NB4 (cell line): ENCODE measurements at places on chromosomes 2 and 18.

DNA sequence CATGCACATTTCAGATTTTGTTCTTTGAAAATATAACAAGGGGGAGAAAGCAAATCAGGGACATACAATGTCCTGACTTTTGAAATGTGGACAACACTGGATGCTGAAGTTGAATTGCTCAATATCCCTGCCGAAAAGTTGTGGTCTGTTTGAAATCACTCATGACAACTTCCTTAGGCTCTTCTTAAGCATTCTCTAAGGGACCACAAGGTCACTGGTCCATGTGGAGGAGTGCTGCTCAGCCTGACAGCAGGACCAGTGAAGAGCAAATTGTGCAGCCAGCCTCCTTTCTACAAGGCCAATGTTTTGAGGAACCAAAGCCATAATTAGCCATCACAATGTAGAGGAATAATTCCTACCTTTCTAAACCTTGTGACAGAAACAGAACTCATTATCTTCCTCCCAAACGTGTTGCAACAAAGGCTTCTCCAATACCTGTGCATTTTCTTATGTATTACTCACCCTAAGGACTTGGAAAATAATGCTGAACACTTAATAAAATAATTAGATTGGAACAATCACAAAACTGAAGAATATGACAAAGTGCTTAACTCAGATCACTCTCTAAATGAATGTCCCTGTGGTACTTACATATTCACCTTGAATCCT is 1477.6 kb upstream of the NXPH2 start:
- DNase-seq, result peak; percentile 45

GRCh38 chr2:1586923-1587840 is 157.1 kb downstream of the PXDN start:
- DNase-seq, result no peak

DNA sequence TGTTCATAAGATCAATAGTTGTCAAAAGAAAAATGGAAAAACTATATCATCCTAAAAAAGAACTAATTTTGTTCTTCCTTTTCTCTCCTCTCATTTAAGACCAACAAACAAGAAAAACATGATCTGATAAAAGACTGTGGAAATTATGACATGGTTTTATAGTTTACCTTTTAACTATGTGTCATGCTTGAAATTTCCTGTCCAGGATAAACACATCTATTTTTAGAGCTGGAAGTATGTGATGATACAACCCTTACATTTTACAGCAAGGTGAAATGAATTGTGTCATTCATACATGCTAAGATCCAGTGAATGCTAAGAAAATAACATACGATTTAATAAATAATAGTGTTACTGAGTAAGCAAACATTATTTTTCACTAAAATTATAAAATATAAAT is 89.9 kb downstream of the GULP1 start:
- no peak for DNase-seq

- no peak for DNase-seq
Measured at GRCh38 chr2:177058747-177059146, 153.8 kb upstream of the HNRNPA3 start.

- DNase-seq, result peak; percentile 18
Measured at GRCh38 chr2:28475088-28475595, 20.7 kb upstream of the PLB1 start.

GRCh38 chr2:69345434-69345833 is 41.6 kb downstream of the GFPT1 start:
- peak; percentile 48 for DNase-seq

DNA sequence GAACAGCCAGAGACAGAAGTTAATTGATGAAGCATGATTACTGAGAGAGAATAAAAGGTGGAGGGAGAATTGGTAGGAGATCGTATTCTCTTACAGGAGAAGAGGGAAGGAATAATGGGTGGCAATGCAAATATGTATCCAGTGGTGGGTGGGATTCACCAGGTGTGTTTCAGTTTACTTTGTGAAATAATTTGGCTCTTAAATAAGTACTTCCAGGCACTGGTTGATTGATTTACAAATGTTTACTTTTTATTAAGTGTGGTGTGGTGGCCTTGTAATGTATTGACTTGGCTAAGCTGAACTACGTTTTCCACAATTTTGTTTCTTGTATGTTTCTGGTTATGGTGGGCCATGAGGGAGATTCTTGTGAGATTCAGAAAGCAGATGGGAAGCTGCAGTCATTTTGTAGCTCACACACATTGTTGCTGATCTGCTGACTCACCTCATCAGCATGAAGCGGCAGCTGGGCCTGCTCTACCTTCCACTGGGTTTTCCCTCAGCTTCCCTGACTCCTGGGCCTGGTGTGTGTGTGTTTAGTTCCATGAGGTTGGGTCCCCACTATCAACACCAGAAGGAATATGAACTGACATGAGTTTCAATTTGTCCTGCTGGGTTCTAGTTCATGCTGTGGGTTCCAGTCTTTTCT is 32.6 kb downstream of the MYL12B start:
- DNase-seq, result no peak

- no peak for DNase-seq
Measured at GRCh38 chr18:31634331-31634713, 42.6 kb downstream of the TTR start.

GRCh38 chr18:27004056-27004829 is 138.7 kb upstream of the AQP4 start:
- DNase-seq, result peak; percentile 15

DNA sequence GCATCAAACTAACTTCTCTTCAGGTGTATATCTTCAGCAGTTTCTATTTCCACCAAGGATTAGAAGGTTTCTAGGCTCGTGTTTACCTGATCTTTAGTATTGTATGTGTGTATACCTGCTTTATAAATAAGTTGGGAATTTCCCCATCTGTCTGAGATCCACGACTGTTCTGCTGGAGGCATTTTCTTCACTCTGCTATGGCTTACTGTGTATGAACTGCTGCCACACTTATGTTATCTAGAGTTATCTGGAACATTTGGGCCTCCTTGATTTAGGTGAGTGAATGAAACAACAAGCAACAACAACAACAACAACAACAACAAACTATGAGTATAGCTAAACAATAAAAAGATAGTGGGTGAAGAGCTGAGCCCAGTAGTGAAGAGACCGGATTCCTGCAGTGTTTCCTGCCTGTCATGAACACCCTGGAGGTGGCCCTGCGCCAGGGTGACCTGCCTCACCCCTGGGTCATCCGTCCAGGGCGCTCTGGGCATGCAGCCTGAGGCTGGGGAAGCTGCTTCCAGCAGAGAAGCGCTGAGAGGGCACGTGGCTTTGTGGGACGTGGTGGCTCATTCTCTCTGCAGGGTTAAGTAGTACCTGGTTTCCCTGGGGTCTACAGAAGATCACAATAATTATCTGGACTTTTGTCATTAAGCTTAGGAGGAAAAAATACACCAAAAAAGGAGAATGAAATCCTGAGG is 56.1 kb upstream of the GATA6 start:
- no peak for DNase-seq

DNA sequence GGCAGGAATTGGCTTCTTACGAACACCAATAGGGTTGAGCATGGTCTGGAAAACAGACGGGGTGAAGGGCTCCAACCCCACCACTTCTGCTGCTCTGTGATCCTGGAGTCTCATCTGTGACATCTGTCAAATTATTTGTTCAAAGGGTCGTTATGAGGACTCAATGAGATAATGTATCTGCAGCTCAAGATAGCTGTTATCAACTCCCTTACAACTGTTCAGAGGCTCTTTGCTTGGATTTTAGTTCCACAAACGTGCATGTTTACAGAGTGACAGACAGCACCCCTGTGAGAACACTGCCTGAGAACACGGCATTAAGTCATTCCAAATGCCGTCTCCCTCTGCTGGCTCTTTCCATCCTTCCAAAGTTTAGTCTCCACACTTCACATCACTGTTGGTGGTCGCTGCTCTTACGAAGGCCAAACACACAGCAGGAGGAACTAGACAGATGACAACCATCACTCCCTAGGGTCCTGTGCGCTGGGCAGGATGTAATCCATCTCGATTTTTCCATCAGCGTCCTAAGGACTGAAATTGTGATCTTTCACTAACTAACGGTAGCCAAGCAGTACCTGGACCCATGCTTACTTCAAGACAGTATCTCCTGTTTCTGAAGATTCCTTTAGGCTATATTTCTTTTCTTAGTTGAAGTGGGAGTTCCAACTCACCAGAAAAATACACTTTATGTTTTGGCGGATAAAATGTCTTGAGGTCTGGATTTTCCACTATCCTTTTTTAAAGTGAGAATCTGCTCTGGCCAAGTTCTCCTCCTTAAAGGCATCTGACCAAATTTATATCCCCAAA is 220.3 kb downstream of the ANAPC1 start:
- DNase-seq, result no peak

DNA sequence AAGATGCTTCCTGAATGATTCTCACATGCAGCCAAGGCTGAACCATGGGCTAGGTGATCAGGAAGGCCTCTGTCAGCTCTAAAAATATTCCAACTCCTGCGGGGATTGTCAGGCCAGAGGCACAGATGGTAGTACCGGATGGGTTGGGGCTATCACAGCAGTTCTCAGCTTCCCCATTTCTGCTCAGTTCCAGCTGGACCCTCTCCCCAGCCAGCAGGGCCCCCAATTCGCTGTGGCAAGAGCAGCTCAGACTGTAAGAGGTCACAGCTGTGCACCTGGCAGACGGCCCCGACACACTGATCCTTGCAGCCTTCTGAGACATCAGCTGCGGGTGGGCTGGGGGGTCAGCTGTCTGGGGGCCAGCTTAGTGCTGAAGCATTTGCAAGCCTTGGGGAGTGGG is 43.6 kb upstream of the TCF7L1 start:
- no peak for DNase-seq

DNA sequence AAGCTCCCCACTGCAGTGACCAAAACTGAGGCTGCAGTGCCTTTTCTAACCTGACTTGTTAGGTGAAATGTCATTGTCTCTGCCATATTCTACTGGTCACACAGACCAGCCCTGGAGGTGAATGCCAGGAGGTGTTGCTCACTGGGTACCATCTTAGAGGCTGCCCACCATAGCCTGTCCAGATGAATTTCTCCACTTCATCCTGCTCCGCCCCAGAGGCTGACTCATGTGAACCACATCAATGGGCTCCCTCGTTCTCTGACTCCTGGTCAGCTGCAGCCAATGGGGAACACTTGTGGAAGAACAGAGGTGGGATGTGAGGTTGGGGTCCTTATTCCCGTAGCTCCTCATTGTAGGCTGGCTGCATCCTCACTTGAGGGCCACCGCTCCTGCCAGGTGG is 3.4 kb upstream of the NARS1 start:
- DNase-seq, result no peak

- DNase-seq, result peak; percentile 2
Measured at GRCh38 chr2:192357217-192357616, 162.5 kb upstream of the TMEFF2 start.

- DNase-seq, result no peak
Measured at GRCh38 chr2:88054782-88055370, 707 bp downstream of the KRCC1 start.

GRCh38 chr2:152762202-152762601 is 43.8 kb downstream of the ARL6IP6 start:
- no peak for DNase-seq

DNA sequence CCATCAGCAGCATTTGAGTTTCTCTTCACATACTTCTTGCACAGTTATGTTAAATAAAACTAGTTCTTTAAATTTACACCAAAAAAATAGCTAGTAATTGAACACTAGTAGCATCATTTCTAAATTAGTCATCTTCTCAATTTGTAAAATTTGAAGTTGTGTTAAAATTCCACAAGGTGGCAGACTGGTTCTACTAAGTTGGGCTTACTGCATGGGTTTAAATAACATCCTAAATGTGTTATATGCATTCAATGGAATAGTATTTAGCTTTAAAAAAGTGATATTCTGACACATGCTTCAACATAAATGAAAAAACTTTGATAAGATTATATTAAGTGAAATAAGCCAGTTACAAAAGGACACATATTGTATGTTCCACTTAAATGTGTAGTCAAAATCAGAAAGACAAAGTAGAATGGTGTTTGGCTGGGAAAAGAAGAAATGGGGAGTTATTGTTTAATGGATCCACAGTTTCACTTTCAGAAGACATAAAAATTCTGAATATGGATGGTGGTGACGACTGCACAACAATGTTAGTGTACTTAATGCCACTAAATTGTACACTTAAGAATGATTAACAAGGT is 28.7 kb upstream of the RPRD1A start:
- DNase-seq, result peak; percentile 69

GRCh38 chr18:62745089-62745751 is 29.9 kb downstream of the PHLPP1 start:
- DNase-seq, result no peak

DNA sequence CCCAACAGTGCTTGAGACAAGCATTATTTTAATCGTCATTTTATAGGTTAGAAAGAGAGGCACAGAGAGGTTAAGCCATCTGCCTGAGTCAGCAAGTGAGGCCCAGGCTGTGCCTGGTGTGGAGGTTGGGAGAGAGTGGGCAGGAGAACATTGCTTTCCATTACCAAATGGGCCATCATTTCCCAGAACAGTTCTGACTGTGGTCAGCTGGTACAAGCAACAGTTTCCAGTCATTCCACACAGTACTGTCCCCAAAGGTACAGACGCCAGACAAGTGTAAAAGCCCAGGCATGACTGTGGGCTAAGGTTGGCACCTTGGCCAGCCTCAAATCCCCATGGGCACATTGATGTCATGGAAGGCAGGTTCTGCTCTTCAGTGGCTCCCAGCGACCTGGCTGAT is 98.2 kb upstream of the LCLAT1 start:
- DNase-seq, result no peak

DNA sequence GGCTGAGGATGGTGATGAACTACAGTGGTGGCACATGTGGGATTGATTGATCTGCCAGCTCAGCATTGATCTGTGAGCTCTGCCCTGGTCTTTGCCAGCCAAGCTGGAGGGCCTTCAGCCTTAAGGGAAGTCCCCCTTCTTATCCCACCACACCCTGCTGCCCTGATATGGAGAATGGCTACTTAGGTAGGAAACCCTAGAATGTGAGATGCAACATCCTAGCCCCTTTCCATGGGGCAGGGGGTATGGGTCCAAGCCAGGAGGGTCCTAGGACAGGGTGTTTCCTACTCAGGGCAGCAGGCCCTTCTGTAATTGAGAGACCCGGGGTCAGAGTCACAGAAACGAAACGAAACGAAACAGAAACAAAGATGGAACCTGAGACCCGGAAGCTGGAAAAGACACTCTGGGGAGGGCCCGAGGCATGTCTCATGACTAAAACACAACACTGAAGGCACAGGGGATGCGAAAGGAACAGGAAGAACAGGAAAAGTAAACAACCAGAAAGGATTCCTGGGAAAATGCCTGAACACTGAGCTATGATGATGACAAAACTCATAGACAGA is 16.9 kb upstream of the SULT1C2 start:
- no peak for DNase-seq

DNA sequence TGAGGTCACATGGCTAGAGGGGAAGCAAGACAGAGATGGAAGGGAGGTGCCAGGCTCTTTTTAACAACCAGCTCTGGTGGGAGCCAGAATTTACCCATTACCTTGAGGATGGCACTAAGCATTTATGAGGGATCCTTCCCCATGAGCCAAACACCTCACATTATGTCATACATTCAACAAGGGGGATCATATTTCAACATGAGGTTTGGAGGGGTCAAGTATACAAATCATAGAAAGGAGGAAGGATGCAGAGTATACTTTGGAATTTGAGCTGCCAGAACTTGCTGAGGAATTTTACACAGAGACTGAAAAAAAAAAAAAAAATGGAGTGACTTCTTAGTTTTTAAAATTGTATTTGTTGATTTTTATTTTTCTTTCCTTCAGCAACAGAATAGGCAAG is 891.4 kb downstream of the CCDC85A start:
- DNase-seq, result no peak

- DNase-seq, result no peak
Measured at GRCh38 chr2:162029287-162029901, 44.6 kb downstream of the DPP4 start.

- DNase-seq, result no peak
Measured at GRCh38 chr2:55239656-55240222, 7.3 kb downstream of the RPS27A start.
